Activated CD8-positive, alpha-beta memory T cell treated with anti-CD3 and anti-CD28 coated beads for 1 hour (primary cell): ENCODE measurements at places on chromosomes 12 and 14.

DNA sequence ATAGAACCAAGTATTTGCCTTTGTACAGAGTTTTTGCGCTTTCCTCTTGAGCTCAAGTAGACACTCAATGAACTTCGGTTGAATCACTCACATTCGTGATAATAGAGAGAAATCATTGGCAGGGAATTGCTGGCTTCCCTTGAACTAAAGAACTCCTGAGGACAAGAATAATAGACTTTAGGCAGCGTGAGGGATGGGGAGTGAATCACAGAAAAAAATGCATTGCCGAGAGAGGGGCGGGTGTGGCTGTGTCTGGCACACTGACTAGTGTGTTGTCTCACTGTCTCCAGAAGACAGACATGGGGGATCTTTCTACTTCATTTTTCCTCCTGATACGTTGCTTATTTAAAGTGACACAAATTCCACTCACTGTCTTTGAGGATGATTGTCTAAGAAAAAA, 805.2 kb downstream of the BCL11B start:
- no peak for DNase-seq

DNA sequence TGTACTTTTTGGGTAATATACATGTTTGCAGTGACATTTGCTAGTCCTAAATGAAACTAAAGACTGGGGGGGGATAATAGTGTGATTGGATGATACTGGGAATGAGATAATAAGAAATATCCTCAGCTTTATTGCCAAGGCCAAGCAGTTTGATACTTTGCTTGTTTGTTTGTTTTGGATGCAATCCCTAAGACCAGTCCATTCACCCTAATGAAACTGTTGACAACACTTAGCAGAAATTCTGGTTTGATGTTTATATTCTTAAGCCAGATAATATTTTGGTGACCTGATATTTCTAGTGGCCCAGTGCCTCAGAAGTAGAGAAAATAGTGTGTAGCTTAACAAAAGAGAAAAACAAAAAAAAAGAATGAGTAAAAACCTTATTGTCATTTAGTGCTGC, 1.8 kb downstream of the PHC1 start:
- DNase-seq, result no peak

DNA sequence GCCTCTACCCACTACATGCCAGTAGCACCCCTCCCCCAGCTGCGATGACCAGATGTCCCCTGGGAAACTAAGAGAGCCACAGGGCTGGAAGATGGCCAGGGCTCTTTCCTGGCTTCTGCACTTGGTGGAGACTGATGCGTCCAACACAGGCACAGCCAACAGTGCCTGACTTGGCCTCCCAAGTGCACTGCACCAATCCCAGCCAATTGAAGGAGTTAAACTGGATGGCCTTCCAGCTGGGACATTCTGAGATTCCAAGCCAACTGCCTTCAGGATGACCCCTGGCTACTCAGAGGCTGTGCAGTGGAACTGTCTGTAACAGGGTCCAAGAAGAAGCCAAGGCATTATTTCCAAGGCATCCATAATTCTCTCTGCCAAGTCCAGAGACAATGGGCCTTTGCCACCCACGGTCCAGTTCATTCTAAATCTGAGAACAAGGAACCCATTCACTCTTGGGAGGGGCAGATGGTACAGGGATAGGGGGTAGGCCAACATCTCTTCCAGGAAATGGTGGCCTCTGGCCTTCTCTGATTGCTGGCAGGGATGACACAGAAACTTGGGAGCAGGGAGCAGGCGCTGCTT, 35.2 kb downstream of the PRIMA1 start:
- no peak for DNase-seq

DNA sequence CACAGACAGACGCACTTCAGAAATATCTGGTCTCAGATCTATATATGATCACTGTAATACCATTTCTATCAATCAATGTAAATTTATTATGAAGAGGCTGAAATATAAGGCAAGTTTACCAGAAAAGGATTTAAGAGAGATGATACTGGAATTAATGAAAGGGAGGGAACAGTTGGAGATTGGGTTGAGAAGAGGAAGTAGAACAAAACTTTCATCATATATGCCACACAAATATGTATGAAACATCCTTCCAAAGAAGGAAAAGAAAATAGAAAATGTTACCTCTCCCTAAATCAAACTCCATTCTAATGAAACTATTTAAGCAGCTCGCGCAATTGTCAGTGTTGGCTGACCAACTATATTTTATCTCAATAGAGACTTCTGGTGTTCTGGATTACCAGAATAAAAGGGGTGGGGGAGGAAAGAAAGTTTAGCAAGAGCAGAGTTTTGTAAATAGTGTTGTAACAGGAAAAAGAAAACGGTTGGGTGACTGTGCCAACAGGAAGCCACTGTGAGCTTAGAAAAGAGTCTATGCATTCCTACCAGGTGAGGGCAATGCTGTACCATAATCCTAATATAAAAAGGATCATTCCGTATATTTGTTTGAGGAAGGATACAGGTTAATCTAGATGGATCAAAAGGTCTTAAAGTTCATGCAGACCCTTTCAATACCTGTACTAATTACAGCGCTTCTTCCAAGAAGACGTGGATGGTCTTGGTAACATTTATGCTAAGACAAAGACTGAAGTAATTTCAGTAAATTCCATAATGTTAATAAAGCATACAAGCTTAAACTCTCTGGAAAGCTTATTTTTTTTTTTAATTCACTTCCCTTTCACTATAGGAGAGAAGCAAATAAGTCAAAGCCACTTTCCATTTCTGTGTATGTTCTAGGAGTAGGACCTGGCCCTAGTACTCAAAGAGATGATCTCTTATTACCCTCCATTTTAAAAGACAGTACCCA, 14.5 kb upstream of the LLPH start:
- no peak for DNase-seq

DNA sequence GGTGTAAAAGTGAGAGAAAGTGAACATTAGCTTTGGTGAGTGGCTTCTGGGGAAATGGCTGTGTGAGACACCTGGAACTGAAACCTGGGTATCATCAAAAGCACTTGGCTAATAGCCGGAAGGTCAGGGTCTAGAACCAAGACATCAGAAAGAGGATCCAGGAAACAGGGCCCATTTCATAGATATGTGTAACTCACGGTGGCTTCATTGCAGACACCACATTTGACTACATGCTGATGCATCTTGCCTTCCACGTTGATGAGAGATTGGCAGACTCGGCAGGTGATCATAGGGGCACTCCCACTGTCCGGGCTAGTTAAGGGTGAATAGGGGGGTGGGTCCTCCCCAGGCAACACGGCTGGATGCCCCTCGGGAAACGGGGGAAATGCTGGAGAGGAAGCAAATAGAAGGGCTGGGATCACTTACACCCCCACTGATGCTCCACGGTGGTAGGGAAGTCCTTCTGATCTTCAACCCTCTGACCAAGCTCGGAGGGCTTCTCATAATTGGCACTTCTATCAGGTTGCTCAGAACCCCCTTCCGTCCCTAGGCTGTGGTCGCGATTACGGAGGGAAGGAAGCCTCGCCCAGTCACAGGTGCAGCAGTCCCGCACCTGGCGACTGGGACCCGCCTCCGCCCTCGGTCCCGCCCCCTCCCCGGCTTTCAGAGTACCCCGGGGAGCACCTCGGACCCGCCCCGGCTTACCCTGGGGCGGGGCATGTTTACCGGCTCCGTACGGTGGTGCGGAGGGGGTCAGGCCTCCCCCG, 593 bp downstream of the PIP4P1 start:
- DNase-seq, result no peak

DNA sequence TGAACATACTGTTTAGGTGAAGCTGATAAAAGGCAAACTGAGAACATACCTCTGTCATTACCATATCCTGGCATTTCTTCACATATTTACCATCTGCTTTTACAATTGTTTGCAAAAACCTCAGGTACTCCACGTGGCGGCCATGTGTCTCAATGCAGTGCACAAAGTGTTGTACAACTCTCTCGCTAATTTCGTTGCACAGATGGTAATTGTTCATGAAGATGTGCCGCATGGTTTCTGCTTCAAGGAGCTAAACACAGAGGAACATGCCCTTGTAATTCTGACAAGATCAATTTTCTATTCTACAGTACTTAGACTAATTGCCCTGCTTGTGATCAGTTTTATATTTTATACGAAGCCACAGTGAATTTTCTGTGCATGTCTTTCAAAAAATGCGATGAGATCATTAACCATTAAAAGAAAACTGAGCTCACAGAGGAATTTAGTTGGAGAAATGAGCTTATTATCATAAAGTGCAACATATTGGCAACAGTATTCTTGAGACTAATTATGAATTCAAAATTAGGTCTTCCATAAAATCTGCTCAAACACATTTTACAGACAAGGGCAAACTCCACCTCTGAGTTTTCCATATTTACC, 233.8 kb downstream of the ITPR2 start:
- no peak for DNase-seq

DNA sequence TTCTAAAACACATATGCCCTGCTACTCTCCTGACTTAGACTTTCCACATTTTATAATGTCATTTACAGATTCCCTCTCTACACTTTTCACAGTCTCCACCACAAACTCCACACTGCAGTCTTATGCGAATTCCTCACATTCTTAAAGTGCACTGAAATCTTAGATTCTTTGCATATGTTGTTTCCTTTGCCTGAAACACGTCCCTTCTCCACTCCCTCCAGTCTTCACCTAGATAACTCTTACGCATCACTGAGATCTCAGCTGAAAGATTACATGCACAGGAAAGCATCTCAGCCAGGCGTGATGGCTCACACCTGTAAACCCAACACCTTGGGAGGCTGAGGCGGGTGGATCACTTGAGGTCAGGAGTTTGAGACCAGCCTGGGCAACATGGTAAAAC, 3.8 kb upstream of the ARHGAP9 start:
- no peak for DNase-seq

DNA sequence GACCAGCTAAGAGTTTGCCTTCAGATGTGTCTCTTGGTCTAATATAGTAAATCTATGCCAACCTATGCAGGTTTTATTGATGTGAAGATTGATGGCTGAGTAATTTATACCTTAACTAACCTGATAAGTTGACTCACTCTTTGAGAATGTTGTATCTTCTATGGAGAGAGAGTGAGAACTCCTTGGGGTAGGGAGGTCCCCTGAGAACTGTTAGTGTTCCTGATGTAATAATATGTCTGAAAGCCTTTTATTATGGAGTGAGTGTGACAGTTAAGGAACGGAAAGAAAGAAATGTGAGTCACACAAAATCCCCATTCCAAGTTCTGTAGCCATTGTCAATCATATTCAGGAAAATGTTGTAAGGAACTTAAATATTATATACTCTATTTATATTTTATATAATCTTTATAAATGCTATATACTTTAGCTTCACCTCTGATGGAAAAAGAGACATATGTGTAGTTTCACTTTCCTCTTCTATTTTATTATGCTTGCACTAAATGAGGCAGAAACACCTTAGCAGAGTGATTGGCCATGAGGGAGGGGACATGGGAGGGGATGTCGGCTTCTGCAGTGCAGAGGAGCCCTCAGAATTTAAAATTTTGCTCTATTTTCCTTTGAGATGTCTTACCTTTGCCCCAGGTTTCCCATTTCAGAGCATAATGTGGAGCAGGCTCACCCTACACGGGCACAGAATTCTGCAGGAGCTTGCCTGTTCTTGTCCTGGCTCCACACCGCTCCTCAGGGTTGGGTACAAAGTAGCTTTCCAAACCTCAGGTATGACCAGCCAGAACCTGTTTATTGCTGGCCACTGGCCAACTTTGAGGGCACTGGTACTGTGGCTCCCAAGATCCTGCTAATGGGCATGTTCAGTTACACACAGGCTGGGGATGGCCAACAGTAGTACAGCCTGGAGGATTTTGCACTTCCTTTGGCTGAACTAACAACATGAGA, 57.7 kb downstream of the ARF6 start:
- DNase-seq, result no peak
